ENCODE measurements at places on chromosomes 11 and 22.

GRCh38 chr11:71182791-71183677, 69.3 kb downstream of the SHANK2 start:
- no peak for DNase-seq

DNA sequence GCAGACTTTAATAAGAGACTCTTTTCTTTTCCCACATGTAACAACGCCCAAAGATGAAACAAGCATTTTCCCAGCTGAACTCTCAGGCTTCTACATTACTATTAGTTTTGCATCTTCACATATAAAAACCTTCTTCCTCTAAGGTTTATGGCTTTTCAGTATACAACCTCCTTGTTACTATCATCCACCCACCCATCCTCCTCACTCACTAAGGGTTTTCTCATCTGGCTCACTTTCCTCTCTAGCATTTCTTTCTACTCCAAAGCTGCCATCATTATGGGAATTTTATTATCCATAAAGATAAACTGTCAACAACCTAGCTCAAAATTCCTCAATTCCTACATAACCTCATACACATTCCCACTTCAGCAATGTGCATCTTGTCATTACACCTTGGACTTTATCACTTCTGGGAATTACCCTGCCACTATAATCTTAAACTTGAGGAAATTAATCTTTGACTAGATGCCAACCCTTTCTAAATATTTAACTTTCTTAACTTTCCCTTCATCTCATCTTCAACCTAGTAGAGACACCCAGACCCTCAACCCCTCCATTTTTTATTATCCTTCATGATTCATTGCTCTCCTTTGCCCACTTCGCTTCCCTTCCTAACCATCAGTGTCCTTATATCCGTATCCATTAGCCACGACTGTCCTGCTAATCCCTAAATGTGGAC, 30.9 kb downstream of the MTMR2 start:
- no peak for DNase-seq

DNA sequence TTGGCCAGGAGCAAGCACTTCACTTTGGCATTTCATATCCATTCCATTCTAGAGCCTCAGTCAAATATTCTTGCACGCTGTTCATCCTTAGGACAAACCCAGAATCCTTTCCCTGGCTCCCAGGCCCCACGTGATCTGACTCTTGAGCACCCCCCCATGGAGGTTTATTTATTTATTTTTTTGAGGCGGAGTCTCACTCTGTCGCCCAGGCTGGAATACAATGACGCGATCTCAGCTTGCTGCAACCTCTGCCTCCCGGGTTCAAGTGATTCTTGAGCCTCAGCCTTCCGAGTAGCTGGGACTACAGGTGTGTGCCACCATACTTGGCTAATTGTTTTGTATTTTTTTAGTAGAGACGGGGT, 12.7 kb upstream of the TSGA10IP start:
- no peak for DNase-seq

DNA sequence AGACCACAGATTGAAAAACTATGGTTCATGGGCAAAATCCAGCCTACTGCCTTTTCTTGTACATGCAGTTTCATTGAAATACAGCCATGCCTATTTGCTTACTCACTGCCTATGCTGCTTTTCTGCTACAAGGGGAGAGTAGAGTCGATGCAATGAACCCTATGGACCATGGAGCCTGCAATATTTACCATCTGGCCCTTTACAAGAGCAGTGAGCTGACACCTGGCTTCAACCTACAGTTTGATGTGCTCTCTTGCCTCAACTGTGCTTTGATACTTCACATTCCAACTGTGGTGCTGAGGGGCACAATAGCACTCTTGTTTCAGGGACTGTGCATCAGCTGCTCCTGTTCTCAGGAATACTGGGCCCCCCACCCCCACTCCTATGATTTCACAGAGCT, 239.5 kb upstream of the SORL1-AS1 start:
- DNase-seq, result no peak

DNA sequence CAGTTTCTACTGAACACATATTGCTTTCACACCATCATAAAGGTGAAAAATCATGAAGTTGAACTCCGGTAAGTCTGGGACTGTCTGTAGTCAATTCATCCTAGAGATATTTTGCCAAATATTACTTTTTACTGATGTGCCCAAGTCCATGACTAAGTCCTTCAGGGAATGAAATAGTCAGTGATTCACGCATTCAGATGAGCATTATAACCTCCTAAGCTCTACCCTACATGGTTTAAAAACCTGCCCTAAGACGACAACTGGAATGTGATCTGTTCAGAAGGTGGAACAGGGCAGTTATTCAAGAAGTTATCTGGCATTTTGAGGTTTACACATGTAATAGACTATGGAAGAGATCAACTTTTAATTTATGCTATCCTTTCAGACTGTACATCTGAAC, 125.6 kb downstream of the TRPC6 start:
- DNase-seq, result no peak

DNA sequence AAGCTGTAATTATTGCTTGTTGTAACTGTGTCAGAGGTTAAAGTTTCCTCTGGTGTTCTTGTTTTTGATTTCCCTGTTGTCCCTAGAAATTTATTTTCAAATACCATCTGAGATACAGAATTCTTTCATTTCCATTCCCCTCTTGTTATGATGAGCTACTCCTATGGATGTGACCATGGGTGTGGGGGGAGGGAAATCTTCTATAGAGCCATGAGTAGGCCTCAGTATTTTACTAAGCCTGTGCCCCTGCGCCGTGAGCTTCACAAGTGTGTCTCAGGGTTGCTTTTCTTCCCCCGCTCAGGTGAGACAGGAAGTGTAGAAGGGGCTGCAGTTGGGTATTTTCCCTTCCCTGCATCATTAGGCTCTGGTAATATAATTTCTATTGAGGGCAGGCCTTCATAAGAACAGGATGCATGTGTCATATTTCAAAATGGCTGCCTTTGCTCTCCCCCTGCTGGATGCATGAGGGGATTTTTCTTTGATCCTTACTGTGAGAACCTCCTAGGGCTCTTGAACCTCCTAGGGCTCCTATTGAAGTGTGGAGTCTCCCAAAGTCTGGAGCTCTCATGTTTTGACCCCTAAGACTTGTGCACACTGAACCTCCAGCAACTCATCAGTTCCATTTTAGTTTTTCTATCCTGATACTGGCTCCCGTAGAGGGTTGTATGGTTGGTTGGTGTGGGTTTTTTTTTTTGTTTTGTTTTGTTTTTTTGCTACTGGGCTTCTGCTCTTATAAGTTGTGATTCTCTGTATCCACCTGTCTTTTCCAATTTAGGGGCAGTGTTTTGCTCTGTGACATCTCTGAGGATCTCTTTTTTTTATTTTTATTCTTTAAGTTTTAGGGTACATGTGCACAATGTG, 658.2 kb downstream of the NTM start:
- peak; percentile 4 for DNase-seq

- no peak for DNase-seq
Measured at GRCh38 chr22:48581796-48582469, 1245.7 kb downstream of the BRD1 start.

GRCh38 chr11:57133366-57134038, 48.3 kb upstream of the LRRC55 start:
- DNase-seq, result no peak

GRCh38 chr22:17241576-17242330, 22.5 kb upstream of the ADA2 start:
- no peak for DNase-seq

GRCh38 chr11:11966826-11967668, 41.4 kb downstream of the DKK3 start:
- DNase-seq, result peak; percentile 71

DNA sequence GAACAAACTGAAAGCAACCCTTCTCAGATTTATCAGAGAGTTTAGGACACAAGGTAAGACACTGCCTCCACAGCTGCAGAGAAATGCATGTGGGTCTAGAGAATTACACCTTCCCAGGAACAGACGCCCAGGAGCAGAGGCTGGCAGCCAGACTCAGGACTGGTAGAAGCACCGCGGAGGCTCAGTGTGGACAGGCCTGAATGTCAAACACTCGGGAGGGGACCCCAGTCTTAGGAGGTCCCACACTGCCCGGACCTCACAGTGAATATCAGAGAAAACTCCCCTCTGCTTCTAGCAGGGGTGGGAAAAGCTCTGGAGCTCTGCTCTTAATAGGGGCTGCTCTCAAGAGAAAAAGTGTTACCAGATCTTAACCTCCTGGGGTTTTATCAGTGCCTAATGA, 952.7 kb downstream of the BRD1 start:
- no peak for DNase-seq

- DNase-seq, result no peak
Measured at GRCh38 chr11:115166820-115167219, 337.4 kb downstream of the CADM1 start.

GRCh38 chr22:17436981-17437412, 67.7 kb downstream of the CECR2 start:
- DNase-seq, result no peak

GRCh38 chr11:1446623-1447022, 40.0 kb downstream of the MOB2 start:
- DNase-seq, result no peak

DNA sequence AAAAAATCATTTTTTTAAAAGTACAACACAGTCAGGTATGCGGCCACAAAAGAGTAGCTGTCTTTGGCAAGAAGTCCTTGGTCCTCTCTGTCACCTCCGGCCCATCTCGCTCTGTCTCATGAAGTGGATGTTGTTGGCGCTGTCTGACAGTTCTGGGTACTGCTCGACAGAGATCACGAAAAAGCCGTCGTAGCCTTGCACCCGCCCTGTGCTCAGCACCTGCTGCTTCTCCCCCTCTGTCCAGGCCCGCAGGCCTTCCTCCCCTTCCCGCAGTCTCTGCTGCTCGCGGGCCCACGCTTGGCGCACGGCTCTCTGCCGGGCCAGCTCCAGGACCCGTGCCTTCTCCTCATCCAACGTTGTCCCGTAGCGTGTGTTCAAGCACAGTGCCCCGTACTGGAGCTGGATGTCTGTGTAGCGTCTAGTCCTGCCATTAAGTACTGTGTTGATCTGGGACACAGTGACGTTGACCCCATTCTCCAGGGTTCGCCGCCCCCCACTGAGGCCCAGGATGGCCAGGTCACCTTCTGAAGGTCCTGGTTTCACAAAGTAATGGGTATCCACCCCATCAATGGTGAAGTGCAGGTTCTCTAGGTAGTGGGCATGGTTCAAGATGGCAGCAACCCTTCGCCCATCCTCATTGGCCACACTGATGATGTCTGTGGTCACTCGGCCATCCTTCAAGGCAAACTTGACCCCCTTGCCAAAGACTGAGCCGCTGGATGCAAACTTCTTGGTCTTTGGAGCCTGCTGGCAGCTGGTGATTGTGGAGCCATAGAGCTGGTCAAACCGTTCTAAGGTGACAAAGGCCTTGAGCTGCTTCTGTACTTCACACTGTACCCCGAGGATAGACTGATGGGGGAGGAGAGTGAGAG, 83.5 kb upstream of the NARS2 start:
- no peak for DNase-seq

GRCh38 chr11:1503708-1504104, 17.1 kb upstream of the MOB2 start:
- no peak for DNase-seq

DNA sequence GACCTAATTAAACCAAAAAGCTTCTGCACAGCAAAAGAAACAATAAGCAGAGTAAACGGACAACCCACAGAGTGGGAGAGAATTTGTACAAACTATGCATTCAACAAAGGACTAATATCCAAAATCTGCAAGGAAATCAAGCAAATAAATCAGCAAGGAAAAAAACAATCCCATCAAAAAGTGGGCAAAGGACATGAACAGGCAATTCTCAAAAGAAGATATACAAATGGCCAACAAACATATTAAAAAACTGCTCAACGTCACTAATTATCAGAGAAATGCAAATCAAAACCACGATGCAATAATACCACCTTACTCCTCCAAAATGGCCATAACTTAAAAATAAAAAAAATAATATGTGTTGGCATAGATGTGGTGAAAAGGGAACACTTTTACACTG, 5.2 kb downstream of the PLAAT5 start:
- DNase-seq, result no peak

- no peak for DNase-seq
Measured at GRCh38 chr11:46020084-46020599, 97.7 kb downstream of the LARGE2 start.

DNA sequence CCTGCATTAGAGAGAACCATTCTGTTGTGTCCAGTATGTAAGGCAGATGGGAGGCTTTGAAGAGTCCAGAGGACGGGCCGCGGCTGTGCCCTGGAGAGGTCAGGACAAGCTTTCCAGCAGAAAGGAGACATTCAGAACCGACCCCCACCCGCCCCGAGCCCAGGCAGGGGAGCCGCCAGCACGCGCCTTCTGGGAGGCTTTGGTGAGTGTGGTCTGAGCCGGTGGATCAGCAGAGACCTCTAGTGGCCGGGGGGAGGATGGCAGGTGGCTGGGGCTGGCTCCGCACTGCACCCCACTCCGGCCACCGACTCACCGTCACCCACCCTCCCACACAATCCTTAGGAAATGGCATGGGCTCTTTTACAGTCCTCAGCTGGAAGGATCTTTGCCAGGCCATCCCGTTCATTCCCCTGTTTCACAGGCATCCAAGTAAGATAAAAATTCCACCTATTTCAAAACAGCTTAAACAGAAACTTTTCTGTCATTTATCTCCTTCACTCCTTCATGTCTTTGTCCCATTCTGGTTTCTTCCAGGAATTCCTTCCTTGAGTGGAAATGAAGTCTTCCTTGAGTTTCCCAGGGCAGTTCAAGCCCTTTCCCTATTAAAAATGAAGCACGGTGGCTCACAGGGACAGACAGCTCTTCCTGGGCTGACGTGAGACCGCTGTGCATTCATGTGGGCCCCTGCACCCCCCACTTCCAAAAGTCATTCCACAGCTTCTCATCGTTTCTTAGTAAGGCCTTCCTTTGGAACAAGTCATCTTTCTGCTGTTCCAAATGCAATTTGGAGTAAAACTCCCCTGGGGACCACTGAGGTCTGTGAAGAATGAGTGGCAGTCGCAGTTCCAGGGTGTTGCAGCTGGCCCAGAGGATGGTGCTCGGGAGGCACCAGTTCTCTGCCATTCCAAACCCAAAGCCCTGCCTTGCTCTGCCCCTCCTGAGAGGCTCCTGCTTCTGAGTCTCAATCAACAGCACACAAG, 91.0 kb downstream of the FEZ1 start:
- peak; percentile 58 for DNase-seq

GRCh38 chr11:69357458-69358397, 63.8 kb downstream of the MYEOV start:
- no peak for DNase-seq

DNA sequence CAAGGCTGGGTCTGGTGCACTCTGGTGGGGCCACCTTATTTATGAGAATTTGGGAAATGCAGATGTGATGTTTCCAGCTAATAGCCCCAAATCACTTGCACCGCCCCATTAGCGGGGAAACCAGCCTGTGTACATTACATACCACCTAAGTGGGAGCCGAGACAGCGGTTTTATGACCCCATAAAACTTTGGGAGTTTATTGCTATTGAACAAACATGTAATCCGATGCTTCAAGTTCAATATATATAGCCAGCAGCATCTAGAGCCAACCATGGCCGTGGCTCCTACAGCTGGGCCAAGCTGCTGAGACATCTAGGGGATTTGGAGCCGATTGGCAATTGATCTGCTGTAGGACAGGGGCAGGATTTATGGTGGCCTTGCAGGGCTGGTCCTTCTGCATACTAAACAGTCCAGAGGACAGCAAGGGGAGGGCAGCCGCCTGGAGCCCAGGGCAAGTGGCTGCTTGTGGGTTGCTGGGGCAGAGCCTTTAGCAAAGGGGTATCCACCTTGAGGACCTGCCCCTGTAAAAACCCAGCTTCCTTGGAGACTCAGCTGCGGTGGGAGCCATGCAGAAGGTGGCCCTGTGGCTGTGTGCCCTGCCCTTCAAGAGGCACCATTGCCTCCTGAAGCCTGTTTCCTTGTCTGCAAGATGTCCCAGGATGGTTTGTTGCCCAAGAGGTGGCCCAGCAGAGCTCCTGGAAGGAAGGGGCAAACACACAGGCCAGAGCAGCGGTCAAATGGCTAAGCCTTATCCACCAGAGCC, 47.9 kb upstream of the CCDC188 start:
- DNase-seq, result no peak

- no peak for DNase-seq
Measured at GRCh38 chr22:41846268-41846987, 13.5 kb downstream of the SREBF2 start.
